Ovary (tissue), 10 donors: ENCODE measurements at places on chromosomes 4 and X. TPM values are rescaled to one million over a fixed set of nuclear protein-coding genes. Genes with fewer than 3 reads are reported as not detected.

DNA sequence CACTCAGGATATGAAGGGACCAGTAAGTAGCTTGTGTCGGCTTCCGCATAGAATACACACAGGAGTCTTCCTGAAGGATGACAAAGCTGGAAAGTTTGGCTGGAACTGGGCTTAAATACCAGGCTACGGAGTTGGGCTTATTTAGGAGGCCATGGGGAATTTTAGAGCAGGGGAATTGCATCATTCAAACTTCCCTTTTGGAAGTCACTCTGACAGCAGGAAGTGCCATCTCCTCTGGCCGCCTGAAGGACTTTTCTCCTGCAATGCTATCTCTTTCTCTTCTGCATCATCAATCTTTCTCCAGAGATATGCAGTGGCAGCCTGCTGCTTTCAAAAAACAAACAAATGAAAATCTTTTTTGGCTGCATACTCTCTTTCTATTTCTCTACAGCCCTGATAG lies 48.4 kb upstream of the PAK3 start:
- DNase-seq: no peak

DNA sequence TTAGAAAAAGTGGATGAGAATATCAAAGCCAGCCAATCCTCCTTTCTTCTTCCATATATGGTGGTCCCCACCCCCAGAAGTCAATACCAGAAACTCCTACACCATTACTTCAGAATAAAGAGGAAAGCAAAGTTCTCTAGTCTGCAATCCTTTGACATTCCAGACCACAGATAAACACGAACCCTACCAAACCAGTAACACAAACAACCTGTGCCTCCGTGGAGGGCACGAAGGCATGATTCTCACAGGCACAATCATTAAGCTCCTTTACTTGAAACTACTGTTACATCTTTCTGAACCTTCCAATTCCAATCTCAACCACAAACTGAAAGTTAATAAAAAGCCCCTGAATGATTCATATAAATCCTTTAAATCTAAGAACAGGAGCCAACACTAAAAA lies 16.3 kb downstream of the MAML3 start:
- DNase-seq: no peak

DNA sequence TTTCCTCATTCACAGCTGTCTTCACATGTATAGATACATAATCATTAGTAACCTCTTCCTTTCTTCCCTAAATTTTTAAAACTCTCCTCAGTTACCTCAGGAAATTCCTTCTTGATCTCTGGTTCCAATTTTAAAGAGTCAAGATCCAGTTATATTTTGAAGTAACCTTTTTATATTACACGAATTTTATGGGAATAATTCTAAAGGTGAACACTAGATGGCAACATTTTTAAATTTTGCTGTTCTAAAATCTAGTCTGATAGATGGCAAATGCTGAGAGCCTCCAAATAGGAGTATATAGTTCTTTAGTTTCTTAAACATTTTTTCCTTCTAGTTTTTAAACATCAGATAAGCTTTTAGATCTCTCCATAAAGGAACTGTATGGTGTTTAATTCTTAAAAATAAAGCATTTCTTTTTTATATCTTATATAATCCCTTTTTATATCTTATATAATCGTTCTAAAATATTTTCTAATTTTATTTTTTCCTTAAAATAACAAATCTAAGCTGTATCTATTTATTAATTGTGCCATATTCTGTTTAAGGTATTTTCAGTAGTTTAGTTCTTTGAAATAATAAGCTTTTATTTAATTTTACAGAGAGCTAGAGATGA lies 37.9 kb upstream of the PAPSS1 start:
- DNase-seq: no peak

- DNase-seq: no peak
These were observed 1.5 kb downstream of the N4BP2 start for GRCh38 chr4:40058121-40058520.

- no peak for DNase-seq
These were observed 46.5 kb downstream of the ANAPC4 start for GRCh38 chr4:25423548-25423947.

DNA sequence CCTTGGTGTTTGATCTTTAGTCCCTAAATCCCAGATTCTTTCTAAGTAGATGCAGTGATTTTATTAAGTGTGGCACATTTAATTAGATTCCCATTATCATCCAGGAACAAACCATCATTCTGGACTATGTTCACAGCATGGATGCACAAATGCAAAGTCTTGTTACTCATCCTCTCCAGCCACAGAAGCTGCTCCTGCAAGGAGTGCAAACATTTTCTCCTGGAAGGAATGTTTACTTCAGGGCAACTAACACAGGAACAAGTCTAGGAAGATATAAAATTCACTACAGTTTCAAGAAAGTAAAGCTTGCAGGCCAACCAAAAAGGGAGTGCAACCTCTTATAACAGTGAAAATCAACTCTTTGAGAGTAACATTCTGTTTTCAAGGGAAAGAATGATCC lies 106.0 kb downstream of the IQCM start:
- DNase-seq: no peak

- DNase-seq: no peak
These were observed 691.5 kb upstream of the HTR2C start for GRCh38 chrX:113892401-113892800.

- no peak for DNase-seq
These were observed 46.9 kb downstream of the TET2 start for GRCh38 chr4:105193536-105193935.

DNA sequence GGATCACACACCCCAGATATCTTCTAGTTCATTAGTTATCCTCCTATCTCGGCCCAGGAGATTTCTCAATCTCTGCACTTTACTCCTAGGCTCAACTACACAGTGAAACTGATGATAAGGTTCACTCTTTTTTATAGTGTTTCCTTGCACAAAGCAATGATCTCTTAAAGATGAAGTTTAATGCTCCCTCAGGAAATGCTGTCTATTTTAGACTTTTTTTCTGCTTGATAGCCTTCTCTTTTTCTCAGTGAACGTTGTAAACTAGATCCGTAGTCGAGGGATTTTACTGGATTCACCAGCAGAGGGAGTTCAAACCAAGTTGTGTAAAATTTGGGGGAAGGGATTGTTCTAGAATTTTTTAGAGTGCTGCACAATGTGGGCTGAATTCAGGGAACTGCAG lies 269.6 kb downstream of the GBA3 start:
- DNase-seq: no peak

DNA sequence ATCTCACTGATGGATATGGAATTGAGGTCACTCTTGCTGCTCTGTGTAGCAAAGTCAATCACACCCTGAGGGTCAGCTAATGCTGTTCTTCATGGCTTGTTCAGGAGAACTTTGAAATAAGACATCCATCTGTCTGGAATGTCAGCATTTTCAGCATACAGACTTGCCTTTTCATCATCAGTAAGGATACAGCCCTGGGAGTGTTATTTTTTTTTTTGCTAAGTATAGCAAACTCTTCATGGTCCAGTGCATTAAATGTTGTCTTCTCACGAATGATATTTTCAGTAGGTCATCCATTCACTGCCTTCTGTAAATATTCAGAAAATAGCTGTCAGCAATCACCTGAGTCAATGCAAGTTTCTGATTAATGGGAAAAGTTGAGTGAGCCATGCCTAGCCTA lies 268.8 kb upstream of the SMIM31 start:
- DNase-seq: no peak

DNA sequence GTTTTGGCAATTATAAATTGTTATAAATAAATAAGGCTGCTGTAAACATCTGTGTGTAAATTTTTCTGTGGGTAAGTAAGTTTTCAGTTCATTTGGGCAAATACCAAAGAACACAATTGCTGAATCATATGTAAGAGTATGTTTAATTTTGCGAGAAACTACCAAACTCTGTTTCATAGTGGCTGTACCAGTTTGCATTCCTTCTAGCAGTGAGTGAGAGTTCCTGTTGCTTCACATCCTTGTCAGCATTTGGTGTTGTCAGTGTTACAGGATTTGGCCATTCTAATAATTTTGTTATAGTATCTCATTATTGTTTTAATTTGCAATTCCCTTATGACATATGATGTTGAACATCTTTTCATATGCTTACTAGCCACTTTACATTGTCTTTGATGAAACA lies 48.4 kb downstream of the ARFIP1 start:
- no peak for DNase-seq

DNA sequence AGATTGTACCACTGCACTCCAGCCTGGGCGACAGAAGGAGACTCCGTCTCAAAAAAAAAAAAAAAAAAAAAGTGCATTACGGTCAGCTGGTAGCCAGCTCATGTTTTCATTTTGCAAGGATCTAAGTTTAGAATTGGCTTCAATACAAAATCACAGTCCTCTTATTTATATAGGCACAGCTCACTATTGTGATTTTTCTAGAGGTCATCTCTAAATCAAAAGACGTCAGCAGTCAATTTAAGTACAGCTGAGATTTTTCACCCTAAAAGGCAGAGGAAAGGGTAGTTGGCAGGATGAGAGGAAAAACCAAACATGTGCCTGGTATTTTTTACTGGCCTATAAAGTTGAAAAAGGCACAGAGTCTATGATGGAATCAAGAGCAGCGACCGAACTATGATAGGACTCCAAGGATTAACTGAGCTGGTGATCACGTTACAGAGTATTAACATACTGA lies 30.8 kb downstream of the ASB5 start:
- no peak for DNase-seq

DNA sequence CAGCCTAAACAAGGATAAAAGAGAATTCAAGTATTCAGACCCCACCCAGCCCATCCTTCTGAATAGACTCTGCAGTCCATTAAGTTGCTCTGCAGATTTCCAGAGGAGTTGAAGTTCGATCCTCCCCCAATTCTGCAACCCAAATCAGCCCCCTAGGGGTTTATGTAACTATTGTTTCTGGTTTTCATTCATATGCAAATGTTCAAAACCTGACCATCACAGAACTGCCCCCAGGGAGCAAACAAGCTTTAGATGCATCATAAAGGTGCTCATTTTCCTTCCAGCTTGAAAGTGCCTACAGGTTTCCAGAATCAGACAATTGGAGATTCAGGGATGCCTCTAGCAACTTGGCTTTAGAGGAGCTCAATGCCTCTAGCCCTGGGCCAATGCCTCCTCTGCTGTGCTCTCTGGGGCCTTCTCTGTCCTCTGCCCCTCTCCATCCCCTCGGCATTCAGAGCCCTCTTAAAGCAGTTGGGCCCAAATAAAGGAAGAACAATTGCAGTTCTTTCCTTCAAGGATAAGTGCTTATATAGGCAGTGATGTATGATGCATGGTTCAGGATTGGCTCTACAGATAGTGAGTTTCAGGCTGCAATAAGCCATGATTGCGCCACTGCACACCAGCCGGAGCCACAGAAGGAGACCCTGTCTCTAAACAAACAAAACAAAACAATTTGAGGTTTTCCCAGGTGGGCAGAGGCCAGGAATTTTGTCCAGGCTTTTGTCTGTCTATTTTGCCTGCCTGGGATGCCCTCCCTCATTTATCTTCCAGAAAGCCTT lies 23.5 kb upstream of the SPINK2 start:
- no peak for DNase-seq

GRCh38 chrX:21374994-21375707 lies 933 bp downstream of the CNKSR2 start:
- no peak for DNase-seq

DNA sequence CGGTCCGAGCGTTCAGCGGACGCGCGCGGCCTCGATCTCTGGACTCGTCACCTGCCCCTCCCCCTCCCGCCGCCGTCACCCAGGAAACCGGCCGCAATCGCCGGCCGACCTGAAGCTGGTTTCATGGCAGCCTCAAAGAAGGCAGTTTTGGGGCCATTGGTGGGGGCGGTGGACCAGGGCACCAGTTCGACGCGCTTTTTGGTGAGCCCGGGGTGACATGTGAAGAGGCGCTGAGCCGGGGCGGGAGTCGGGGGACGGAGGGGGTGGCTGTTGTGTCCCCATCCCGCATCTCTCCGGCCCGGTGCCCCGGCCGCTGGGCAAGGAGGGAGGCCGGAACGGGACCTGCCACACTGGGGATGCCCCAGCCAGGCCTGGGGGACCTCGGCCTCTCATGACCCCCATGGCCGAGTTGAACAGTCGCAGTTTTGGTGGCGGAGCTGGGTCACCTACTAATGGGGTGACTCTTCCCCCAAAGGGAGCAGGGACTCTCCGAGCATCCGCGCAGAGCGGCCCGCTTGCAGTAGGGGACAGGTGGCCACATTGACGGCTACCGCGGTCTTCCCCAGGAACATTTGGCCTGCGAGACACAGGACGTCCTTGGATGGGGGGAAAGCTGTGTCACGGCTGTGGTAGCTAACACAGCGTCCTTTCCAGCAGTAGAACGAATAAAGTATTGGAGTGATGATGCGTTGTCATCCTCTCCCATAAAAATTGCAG lies at the start of gene GK:
Gene GK, plus strand, starts transcription at position 9 of the 717 bp plus-strand sequence. Its CDS starts 115 bp downstream, at position 124.
- no peak for DNase-seq

- DNase-seq: peak; percentile 90
These were observed at the start of gene PDGFRA for GRCh38 chr4:54228961-54229501. PDGFRA (plus strand) TSS chr4:54229293; CDS start chr4:54258769, 29,476 bp downstream.

DNA sequence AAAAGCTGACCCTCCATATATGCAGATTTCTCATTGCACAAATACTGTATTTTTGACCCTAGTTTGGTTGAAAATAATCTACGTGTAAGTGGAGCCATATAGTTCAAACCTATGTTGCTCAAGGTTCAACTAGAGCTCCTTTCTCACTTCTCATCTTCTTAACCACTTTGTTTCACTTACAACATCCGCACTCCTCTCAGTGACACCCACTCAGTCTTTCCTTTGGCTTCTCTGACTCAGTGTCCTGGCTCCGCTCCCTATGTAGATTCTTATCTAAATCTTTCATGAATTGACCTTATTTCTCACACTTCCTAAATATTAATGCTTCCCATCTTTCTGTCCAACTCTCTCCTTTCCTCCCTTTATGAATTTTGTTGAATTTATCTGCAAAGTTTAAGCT lies 32.9 kb upstream of the DKK2 start:
- no peak for DNase-seq

DNA sequence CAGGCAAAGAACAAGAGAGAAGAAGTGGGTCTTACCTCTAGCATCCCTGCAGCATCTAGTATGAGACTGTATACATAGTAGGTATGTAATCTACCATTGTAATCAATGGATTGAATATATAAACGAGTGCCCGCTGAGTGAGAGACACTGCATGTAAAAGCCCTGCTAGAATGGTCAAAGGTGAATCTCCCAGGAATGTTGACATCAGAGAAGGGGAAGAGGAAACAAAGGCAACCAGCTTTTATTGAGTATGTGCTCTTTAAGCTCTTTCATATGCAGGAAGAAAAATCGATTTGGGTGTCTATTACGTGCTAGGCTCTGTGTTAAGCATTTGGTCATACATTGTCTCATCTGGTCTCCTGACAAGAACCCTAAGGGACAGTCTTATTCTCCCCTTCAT lies 91.9 kb upstream of the KLHL13 start:
- no peak for DNase-seq

DNA sequence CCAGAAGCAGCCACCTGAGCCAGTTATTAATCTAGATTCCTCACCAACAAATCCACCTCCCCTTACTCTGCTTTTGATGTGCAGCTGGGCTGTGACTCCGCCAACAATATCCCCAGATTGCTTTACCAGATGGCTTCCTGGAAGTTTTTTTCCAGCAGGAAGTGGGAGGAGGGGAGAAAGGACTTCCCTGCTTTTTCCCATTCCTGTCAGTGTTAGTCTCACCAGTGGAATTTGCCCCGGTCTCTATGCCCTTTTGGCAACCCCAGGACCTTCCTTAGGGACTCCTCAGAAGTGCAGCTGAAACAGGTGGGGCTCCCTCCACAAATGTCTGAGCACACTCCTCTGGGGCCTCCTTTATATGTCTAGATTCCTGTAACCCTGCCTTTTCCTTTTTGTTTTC lies 465.2 kb upstream of the IGFBP7 start:
- no peak for DNase-seq

TIMM8A gene
- 6.0 TPM for polyA plus RNA-seq

ADGRG2 gene
- polyA plus RNA-seq: 1.3 TPM

RAB9B gene
- polyA plus RNA-seq: 14.0 TPM

TMEM150C gene
- 39.8 TPM for polyA plus RNA-seq

EGF gene
- polyA plus RNA-seq: not detected

LRRC66 gene
- 0.24 TPM for polyA plus RNA-seq

CT45A5 gene
- polyA plus RNA-seq: not detected

ESX1 gene
- polyA plus RNA-seq: not detected

TACC3 gene
- polyA plus RNA-seq: 5.3 TPM

IL13RA1 gene
- polyA plus RNA-seq: 104 TPM
